Stimulated activated CD4-positive, alpha-beta T cell treated with anti-CD3 and anti-CD28 coated beads, Interleukin-15, amount 100 ng/mL, for 1 hour (primary cell): ENCODE measurements at places on chromosomes 5 and 9.

- DNase-seq: no peak
These were observed 75.2 kb upstream of the MPDZ start for GRCh38 chr9:13354733-13355132.

DNA sequence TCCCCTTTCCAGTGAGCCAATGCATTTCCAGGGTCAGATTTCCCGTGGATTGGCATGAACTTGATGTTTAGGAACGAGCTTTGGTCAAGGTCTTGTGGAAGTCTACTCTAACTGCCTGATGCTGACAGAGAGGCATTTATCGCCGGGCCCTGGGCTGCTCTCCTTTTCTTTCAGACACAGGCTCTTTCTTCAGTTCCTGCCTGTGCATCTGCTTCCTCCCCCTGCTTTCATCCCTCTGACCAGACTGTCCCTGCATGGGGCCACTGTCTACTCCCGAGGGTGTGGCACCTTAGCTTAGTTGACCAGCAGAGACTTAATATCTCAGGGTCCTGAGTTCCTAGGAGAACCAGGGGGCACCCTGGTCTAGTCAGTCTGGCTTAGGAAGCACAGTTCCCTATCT, 41.2 kb downstream of the RALGPS1 start:
- DNase-seq: no peak

- no peak for DNase-seq
These were observed 926.4 kb downstream of the MAT2B start for GRCh38 chr5:164431634-164432304.

GRCh38 chr5:10421896-10422691, 19.6 kb upstream of the ROPN1L start:
- no peak for DNase-seq

DNA sequence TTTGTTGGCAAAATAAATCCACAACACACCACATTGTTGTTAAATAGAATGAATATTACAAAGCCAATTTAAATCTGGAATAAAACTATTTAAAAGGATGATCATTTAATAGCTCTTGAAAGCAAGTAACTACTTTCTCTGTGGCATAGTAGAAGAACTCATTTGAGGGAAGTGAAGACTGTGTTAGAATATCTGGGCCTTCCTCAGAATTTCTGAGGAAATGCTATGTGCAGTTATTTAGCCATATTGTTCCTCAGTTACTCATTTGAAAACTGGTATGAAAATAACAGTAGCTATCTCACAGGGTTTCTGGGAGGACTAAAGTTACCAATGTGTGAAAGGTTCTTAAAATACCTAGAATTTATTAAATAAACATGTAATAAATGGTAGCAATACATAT, 595.8 kb downstream of the PSAT1 start:
- DNase-seq: no peak

- no peak for DNase-seq
These were observed 21.0 kb downstream of the F2R start for GRCh38 chr5:76736679-76737556.

DNA sequence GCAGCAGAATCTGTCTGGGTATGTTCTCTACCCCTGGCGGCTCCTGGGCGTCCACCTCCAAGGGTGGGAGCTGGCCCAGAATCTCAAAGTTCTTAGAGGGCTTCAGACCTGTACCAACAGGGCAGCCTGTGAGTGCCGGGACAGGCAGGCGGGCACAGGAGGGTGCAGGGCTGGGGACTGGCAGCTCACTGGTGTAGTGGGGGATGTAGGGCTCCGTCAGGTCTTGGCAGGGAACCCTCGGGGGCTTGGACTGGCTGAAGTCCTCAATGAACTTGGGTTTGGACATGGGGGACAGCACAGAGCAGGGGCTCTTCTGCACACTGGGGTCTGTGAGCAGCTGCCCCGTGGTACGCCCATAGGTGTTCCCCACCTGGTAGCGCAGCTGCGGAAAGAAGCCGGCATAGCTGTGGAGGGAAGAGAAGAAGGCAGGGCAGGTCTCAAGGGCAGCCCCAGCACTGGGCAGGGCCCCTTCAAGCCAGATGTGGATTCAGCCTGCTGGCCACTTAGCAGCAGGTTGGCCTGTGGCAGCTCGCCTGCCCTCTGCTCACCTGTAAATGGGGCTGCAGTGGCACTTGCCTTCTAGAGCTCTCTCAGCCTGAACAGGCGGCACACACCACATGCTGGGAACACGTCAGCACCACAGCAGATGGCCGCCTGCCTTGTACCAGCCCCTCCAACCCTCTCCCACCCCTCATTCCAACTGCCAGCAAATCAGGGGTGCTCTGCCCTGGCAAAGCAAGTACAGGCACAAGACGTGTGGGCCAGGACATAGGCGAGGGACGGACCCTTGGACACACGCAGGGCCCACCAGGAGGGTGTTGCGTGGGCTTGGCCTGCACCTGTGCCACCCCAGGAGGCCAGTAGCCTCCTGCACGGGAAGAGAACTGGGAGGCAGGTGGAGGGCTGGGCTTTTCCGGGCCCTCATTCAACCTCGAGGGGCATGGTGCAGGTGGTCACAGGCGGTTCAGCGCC, 4.6 kb downstream of the TUBB4B start:
- DNase-seq: no peak

- no peak for DNase-seq
These were observed 6.2 kb downstream of the SURF2 start for GRCh38 chr9:133362359-133363044.

- DNase-seq: no peak
These were observed 457.3 kb downstream of the DMAC1 start for GRCh38 chr9:7342229-7342628.

DNA sequence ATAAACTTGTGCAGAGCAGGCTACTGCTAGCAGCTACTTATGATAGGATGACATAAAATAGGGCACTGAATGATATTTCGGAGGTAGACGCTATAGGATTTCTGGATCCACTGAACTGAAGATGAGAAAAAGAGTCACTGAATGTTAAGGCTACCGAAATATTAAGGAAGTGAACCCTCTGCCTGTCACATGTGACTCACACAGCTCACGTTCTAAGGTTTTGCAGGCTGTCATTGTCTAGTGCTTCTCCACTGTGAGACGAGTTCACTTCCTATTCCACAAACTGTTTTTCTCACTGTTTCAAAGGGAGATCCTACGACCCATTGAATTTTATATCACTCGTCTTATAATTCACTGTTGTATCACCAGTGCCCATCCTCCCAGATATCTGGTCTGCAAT, 100.8 kb downstream of the CTNND2 start:
- DNase-seq: no peak

- no peak for DNase-seq
These were observed 491.6 kb downstream of the SEMA5A start for GRCh38 chr5:9054322-9054721.

- no peak for DNase-seq
These were observed 868.7 kb upstream of the DMAC1 start for GRCh38 chr9:8668231-8668630.

DNA sequence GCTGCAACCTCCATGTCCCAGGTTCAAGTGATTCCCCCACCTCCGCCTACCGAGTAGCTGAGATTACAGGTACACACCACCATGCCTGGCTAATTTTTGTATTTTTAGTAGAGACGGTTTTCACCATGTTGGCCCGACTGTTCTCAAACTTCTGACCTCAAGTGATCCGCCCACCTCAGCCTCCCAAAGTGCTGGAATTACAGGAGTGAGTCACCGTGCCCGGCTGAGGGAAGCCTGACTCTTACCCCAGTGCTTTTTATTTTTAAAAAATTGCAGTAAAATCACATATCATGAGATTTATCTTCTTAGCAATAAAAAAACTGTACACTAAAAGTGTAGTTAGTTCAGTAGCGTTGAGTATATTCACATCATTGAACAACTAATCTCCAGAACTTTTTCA, 105.3 kb downstream of the SLIT3 start:
- no peak for DNase-seq

DNA sequence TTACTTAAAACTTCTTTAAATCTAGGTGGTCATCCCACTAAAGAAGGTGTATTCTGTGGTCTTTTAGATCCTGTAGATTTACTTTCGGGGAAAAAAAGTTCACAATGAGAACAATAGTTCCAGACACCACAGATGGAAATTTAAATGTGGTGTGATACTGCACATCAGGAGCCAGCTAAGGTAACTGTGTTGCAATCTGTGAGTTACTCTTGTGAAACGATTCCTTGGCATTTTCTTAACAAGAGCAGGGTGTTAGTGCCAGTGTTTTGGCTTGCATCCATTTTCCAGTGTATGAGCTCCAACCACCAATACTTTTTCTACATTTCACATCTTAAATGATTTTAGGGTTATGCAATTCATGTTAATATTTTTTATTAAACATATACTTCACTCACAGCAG, 674.5 kb downstream of the CETN3 start:
- no peak for DNase-seq

DNA sequence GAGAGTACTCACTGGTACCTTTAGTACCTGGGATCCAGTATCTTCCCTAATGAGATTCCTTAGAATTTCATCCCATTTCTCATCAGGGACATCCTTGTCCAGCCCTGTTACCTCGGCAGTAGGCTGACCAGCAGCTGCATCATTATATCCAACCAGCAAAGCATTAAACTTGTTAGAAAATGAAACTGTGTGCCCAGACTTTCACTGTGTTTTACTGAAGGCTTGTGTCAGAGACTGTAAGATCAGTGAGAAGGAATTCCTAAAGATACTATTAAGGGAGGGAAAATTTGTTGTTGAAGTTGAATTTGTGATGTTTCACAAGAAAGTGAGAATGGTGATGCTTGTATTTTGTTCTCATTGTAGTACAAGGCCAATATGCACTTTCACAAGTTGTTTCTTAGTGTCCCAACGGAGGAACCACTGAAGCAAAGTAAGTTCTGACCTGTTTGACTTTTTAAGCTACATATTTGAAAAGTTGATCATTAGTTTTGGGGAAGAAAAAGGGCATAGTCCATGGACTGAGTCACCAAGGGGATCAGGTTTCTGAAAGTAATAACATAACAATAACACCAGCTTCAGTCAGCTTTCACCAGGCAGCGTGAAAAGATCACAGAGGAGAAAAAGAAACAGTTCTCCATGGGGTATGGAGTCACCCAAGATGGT, 48.8 kb downstream of the GRAMD2B start:
- no peak for DNase-seq

GRCh38 chr9:126635661-126636439, 22.1 kb downstream of the LMX1B start:
- no peak for DNase-seq

DNA sequence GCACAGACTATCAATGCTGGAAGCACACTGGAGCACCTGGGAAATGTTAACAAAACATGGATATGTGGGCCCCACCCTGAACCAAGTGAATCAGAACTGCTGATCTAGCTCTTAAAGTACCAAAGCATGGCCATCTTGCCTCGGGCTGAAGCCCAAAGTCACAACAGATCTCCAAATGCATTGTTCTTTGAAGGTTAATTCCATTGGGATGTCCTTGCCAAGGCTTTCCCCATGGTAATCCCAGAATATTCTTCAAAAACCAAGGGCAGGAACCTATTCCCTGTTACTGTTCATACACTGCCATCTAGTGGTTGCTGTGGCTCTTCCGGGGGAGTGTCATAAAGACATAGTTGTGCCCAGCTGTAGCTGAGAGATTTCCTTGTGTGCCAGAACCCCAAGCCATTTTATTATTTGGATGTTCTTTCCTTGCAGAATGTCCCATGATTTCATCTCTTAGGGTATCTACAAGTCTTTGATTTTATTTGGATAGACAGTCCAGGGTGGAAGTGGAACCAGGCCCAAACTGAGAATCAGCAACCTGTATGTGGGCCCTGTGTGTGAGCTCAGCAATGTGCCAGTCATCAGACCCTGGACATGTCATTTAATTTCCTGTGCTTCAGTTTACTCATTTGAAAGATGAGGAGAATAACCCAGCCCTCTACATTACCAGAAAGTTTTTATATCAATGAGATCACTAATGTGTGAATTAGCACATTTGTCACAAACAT, 290.0 kb downstream of the ACTL7B start:
- DNase-seq: no peak

DNA sequence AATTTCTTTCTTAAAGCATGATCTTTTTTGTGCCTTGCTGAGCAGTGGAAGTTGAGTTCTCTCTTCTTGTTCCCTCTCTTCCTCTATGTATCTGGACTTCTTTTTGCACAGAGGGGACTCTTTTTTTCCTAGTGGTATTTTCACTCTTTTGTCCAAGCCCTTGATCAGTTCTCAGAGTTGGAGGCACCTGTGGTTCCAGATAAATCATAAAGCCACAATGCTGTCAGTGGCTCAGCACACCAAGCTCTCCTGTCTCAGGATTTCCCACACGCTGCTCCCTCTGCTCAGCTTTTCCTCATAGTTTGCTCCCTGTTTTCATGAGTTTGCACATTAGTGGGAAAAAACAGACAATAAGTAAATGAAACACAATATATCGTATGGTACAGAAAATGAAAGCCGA, 110.3 kb upstream of the ZNF608 start:
- no peak for DNase-seq

DNA sequence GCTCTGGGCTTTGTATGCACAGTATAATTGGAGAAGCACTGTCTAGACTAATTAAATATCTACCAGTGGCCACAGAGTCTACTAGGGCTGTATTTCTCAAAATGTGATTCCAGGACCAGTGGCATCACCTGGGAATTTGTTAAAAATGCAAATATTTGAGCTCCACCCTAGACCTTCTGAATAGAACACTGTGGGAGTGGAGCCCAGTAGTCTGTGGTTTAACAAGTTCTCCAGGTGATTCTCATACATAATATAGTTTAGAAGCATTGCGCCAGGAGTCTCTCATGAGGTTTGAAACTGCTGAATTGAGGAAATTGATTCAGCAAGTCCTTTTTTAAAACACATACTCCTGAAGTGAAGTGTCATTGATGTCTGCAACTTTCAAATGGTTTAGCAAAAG, 74.7 kb downstream of the FCHO2 start:
- DNase-seq: no peak

GRCh38 chr5:87560528-87560927, 147.8 kb upstream of the CCNH start:
- DNase-seq: no peak
